ENCODE measurements at places on chromosomes 12 and 14.

- no peak for DNase-seq
These were observed 5.5 kb upstream of the CELA1 start for GRCh38 chr12:51351913-51352532.

- no peak for DNase-seq
These were observed 29.6 kb upstream of the NTN4 start for GRCh38 chr12:95820096-95820703.

GRCh38 chr14:101404426-101405170 is 156.7 kb upstream of the DIO3 start:
- no peak for DNase-seq

GRCh38 chr12:63826006-63826585 is 18.4 kb upstream of the SRGAP1 start:
- no peak for DNase-seq

GRCh38 chr14:95395098-95395737 is 75.5 kb upstream of the CLMN start:
- no peak for DNase-seq

DNA sequence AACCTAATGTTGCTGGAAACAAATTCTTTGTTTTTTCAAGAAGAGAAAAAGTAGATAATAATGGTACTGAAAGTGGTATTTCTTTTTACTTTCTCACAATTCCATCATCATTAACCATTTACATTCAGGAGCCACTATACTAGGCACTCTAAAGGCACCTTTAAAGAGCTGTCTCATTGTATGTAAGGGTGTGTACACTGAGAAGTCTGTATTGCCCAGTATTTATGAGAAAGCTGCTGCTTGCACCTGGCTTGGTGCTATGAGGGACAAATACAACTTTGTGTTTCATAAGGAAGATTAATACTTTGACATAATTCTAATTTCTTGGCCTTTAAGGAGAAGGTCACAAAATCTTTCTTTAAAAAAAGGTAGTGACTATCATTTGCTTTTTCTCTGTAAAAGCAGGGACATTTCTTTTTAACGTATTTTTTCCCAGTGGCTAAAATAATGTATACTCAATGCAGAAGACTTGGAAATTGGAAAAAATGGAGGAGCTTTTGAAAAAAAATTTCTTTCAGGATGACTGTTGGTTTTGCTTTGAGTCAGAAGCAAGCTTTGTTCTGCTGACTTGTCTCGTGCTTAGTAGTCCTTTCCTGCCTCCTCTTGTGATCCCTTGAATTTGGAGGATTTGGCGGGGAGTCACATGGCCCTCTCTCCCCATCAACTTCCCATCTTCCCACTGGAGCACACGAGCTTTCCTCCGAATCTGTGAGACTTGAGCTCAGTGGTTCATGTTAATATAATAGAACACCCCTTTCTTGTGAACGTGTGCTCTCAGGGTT is 50.1 kb downstream of the RASSF3 start:
- DNase-seq: no peak

DNA sequence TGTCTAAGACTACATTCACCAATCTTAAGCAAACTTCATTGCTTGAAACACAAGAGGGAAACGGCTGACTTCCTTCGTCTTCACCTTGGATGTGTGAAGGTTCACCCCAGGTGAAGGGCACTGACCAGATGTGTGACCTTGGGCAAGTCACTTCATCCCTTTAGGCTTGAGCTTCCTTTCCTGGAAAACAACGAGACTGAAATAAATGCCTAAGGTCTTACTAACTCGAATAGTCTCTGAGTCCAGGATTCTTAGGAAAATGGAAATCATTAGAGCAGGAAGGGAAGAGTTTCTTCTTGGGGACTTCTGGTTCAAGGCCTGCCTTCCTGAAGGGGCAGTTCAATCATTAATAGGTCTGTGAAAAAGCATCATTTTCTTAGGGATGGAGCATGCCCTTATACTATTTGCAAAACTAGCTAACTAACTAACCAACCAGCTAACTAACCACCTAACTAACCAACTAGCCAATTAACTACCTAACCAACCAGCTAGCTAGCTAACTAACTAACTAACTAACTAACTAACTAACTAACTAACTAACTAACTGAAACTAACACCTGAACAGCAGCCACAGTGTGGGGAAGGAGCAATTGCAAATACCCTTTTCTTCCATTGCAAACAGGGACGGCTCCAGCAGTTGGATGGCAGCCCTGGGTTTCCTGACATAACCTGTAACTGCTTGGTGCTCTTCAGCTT is 31.5 kb upstream of the EMP1 start:
- no peak for DNase-seq

- DNase-seq: no peak
These were observed 252.0 kb downstream of the KCNC2 start for GRCh38 chr12:74957634-74958033.

GRCh38 chr12:5138845-5139244 is 95.2 kb downstream of the KCNA5 start:
- no peak for DNase-seq

DNA sequence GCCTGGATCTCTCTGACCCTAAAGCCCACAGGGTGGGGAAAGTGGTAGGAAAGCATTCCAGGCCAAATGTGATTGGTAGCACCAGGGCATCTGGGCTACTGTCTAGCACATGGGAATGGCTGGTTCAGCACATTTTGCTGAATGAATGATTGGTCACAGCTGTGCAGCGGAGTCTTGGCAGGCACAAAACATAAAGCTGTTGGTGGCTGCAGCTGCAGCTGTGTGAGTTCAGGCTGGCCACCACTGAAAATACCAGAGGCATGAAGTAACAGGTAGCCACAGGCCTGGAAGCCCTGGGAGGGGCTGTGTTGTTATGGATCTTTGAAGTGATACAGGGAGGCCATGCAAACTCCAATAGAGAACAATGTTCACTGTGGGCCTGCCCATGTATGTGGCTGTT is 72.7 kb downstream of the MYRFL start:
- DNase-seq: no peak

DNA sequence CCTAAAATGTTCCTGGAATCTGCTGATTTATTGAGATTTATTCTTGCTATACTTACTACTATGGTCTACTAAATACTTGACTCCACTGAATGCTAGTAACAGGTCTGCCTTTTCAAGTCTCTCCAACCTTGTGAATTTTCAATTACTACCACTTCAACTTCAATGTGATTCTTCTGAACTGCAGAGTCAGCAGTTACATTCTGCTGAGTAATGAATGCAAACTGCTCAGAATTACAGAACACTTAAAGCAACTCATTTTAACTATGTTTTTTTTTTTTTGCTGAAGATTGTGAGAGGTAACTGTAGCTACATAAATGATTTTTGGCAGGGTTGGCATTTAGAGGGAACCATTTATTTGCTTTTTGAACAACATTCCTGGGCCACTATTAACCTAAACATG is 41.8 kb downstream of the ARF6 start:
- no peak for DNase-seq

DNA sequence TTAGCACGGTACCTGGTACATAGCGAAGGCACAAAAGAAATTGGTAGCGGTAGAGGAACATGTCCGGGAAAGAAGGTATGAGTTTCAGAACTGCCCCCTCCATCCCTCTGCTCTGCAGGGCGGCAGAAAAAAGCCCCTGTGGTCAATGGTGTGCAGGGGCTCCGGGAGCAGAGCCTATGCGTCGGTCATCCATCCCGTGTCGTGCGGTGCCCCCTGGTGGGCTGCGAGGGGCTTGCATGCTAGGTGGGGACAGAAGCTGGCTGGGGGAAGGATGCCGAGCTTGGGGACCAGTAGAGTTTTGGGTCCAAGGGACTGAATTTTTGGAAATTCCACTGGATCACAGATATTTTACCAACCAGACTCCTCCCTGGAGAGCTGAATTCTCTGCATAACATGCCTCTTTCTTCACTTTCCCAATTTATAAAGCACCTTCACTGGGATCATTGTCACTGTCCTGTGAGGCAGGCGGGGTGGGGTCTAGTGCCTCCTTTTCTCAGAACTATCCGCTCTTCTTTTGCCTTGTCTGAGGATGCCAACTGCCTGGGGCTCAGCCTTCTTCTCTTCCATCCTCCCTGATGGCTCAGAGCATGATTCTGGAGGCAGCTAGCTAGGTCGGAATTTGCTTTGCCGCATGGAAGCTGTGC is 148.7 kb downstream of the SMOC1 start:
- DNase-seq: peak; percentile 65

- DNase-seq: no peak
These were observed 57.9 kb upstream of the TMX1 start for GRCh38 chr14:51182131-51182565.

- DNase-seq: no peak
These were observed 57.9 kb downstream of the ZFYVE21 start for GRCh38 chr14:103773521-103773920.

- no peak for DNase-seq
These were observed 9.6 kb upstream of the FOXG1 start for GRCh38 chr14:28756884-28757570.

DNA sequence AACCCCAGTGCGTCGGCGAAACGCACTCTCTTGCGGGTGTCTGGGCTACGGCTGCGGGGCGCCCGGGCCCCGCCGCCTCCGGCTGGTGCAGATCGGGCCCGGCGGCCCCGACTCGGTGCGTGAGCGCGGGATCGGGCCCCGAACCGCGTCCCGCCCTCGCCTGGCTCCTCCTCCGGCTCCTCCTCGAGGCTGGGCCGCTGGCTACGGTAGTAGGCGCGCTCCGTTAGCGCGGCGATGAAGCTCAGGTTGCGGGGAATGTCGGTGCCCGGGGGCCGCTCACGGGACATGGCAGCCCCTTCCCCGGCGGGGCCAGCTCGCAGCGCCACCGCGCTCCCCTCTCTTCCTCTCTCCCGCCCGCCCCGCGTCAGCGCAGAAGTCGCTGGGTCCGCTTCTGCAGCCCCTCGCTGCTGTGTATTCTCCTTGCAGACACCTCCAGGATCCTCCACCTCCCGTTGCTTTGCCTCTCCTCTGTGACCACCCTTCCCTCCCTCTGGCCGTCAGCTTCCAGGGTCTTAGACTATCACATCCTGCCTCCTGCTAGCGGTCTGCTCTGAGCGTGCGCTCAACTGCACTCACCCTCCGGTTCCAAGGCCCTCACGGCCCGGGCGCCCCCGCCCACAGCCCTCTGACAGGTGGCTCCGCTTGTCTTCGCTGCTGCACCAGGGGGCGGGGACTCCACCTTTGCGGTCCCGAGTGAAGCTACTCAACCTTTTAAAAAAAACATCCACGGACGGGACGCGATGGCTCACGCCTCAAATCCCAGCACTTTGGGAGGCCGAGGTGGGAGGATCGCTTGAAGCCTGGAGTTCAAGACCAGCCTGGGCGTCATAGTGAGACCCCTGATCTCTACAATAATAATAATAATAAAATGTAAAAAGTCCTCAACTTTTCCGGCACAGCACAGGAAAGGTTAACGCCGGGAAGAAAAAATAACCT is at the start of gene PPP1R3E:
Gene PPP1R3E, minus strand, starts transcription at position 570 of the 936 bp plus-strand sequence. Its CDS starts 283 bp downstream, at position 287.
- no peak for DNase-seq

GRCh38 chr14:72752034-72752412 is 141.9 kb downstream of the DPF3 start:
- DNase-seq: no peak

All from C1 segment of cervical spinal cord (tissue), 14 donors.